B cell (primary cell): ENCODE measurements at places on chromosomes 1 and 21. TPM values are rescaled to one million over a fixed set of nuclear protein-coding genes. Genes with fewer than 3 reads are reported as not detected.

GRCh38 chr1:29695036-29695435, 458.7 kb downstream of the PTPRU start:
- H3K36me3 ChIP-seq, result no peaks in the 10 kb centered on the region
- no peak overlapping the region for H3K4me3 ChIP-seq
- no peak for DNase-seq
- H3K4me1 ChIP-seq, result peaks cover 8% of the 10 kb centered on the region

TSSK3 gene
- total RNA-seq, result 10.4 and 11.6 TPM in 2 replicates

C8A gene
- not detected in 2 replicates for total RNA-seq

GRCh38 chr1:245715291-245715701, 560.5 kb downstream of the KIF26B start:
- H3K27ac ChIP-seq, result no peak overlapping the region
- H3K4me3 ChIP-seq, result no peak overlapping the region
- H3K36me3 ChIP-seq, result no peaks in the 10 kb centered on the region

DNA sequence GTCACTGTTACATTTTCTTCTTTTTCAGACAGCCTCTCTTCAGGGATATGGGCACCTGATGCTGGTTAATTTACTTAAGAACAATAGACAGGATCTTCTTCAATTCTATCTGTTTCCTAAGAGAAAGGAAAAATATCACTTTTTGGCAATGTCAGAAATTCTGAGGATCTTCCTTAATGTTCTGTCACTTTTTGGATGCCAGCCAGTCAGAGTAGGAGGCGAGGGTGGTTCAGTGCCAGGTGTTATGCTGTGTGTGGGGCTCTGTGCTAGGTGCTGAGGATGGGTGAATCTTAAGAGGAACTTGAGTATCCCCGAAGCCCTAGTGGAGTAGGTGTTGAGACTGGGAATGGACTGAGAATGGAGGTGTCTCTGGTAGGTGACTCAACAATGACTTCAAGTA, 133.5 kb downstream of the UCK2 start:
- H3K27me3 ChIP-seq, result no peaks in the 10 kb centered on the region
- H3K36me3 ChIP-seq, result no peaks in the 10 kb centered on the region
- no peak for DNase-seq
- no peak overlapping the region for H3K27ac ChIP-seq
- no peak overlapping the region for H3K4me3 ChIP-seq
- no peaks in the 10 kb centered on the region for H3K4me1 ChIP-seq

GRCh38 chr1:115175596-115175995, 86.3 kb upstream of the TSPAN2 start:
- no peak overlapping the region for H3K4me3 ChIP-seq
- H3K36me3 ChIP-seq, result no peaks in the 10 kb centered on the region
- H3K27ac ChIP-seq, result no peak overlapping the region
- no peak for DNase-seq

DNA sequence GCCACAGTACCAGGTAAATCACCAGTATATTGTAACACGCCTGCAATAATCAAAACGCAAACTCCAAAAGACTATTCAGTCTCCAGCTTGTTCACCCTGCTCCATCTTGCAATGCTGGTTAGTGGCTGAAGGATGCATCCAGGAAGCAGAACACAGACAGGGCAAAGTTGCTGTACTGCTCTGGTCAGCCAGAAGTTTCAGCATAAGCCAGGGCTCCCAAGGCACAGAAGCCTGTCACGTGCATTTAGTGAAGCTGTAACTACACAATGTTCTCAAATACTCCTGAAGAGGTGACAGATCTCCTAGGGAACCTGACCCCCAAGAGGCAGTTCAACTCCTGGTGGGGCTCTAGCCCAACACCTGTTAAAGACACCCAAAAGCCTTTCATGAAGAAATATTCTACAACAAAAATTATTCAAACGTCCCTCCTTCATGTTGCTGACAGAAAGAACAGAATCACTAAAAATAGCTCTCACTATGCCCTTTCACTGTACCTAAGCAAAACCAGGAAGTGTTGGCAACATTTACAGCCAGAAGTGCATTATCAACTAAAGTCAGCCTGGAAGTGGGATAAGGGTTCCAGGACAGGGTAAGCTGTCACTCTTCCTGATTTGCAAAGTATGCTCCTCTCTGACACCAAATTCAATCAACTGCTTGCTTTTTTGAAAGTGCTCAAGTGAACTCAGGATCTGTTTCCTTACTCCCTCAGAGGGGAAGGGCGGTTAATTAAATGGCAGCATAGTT, 52.1 kb downstream of the SLC35D1 start:
- H3K4me3 ChIP-seq, result no peak overlapping the region
- H3K4me1 ChIP-seq, result no peaks in the 10 kb centered on the region

DNA sequence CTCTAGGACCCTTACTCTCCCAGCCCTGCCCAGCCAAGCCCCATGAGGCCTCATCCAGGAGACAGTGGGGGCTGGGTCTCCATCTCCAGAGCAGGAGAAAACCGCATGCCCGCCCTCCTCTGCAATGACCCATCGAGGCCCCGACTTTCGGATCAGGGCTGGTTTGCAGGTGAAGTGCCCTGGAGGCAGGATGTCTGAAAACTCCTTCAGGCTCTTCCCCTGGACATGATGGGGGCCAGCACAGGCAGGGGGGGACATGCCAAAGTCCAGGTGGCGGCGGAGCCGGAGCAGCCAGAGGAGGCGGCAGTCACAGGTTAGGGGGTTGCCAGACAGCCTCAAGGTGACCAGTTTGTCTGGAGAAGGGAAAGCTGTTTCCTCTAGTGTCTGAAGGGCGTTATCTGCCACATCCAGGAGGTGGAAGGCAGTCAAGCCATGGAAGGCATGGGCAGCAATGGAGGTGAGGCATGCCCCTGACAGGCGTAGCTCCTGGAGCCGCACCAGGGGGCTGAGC, 3.9 kb downstream of the LINGO4 start:
- no peak for DNase-seq
- H3K4me1 ChIP-seq, result peaks cover 6% of the 10 kb centered on the region
- H3K4me3 ChIP-seq, result no peak overlapping the region
- no peaks in the 10 kb centered on the region for H3K36me3 ChIP-seq
- peaks cover 22% of the 10 kb centered on the region for H3K27me3 ChIP-seq
- H3K27ac ChIP-seq, result no peak overlapping the region

DNA sequence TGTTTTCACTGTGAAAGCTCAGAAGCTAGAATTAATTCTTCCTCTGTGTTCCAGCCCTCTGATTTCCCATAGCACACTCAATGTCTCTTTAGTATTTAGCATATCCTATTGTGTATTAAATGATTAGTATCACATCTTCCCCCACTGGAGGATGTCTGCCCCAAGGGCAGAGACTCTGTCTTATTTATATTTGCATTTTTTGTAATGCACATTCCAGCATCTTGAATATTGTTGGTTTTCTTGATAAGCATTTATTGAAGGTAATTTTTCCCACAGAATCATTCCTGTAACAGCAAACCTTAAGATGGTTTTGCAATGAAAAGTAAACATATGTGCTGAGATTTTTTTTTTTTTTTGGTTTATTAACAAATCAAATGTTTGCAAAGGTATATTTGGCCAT, 34.1 kb downstream of the CENPF start:
- H3K27ac ChIP-seq, result no peak overlapping the region
- no peak overlapping the region for H3K4me3 ChIP-seq
- H3K27me3 ChIP-seq, result no peaks in the 10 kb centered on the region
- no peaks in the 10 kb centered on the region for H3K4me1 ChIP-seq

GRCh38 chr1:193680247-193680923, 494.0 kb upstream of the B3GALT2 start:
- no peaks in the 10 kb centered on the region for H3K27me3 ChIP-seq
- no peak for DNase-seq

SPTA1 gene
- total RNA-seq, result not detected in 2 replicates

- no peaks in the 10 kb centered on the region for H3K36me3 ChIP-seq
- no peak for DNase-seq
- H3K27me3 ChIP-seq, result no peaks in the 10 kb centered on the region
- H3K4me1 ChIP-seq, result peaks cover 13% of the 10 kb centered on the region
- no peak overlapping the region for H3K4me3 ChIP-seq
Measured at GRCh38 chr1:183038333-183038866, 15.2 kb downstream of the LAMC1 start.

GRCh38 chr1:226223786-226224244, 351 bp downstream of the MIXL1 start:
- no peak overlapping the region for H3K27ac ChIP-seq
- DNase-seq, result peak; percentile 71
- no peaks in the 10 kb centered on the region for H3K36me3 ChIP-seq

DNA sequence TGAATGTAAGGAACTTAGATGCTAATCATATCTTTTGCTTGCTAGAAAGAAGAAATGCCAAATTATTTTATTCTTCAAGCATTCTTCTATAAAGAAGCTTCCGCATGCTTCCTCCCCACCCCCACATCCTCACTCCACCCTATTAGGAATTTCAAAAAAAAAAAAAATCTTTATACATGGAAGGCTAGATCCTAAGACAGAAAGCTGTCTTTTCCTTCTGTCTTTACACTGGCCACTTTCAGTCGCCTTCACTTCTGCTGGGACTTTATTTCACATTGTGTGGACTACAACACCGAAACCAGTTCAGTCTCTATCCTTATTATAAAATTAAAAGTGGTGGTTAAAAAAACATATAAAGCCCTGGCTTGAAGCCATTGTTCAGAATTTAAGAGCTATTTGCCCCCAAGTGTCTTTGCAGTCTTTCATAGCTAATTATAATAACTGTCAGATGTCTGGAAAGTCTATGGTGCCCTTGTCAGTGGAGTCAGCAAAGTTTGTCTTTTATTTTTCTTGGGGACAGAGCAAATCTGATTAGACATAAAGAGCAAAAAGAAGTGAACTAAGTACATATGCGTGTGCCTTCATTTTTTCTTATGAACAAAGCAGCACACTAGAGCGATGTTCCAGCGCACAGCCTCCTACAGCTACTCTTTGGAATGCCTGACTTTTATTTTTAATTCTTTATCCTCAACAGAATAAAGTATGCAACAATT, 297.7 kb downstream of the PTPRC start:
- no peaks in the 10 kb centered on the region for H3K36me3 ChIP-seq
- peak overlapping the region; percentile 70 for H3K27ac ChIP-seq
- peaks cover 10% of the 10 kb centered on the region for H3K4me1 ChIP-seq
- H3K4me3 ChIP-seq, result peak overlapping the region; percentile 71

DNA sequence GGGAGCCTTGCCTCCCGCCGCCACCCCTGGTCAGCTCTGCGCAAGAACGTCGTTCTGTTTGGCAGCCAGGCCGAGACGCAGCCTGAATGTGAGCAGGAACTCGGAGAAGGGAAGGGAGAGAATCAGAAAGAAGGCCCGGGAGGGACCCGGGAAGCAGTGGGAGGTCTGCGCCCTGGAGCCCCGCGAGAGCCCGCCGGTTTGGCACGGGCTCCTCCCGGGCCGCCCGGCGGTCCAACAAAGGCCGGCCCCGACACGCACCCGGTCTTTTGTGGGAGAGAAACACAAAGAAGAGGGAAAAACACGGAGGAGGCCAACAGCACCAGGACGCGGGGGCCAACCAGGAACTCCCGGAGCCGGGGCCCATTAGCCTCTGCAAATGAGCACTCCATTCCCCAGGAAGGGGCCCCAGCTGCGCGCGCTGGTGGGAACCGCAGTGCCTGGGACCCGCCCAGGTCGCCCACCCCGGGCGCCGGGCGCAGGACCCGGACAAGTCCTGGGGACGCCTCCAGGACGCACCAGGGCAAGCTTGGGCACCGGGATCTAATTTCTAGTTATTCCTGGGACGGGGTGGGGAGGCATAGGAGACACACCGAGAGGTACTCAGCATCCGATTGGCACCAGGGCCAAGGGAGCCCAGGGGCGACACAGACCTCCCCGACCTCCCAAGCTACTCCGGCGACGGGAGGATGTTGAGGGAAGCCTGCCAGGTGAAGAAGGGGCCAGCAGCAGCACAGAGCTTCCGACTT, 2.7 kb upstream of the OLIG2 start:
- H3K27me3 ChIP-seq, result peaks cover 25% of the 10 kb centered on the region
- H3K27ac ChIP-seq, result no peak overlapping the region
- DNase-seq, result peak; percentile 11
- H3K4me1 ChIP-seq, result peaks cover 30% of the 10 kb centered on the region
- H3K4me3 ChIP-seq, result no peak overlapping the region

DNA sequence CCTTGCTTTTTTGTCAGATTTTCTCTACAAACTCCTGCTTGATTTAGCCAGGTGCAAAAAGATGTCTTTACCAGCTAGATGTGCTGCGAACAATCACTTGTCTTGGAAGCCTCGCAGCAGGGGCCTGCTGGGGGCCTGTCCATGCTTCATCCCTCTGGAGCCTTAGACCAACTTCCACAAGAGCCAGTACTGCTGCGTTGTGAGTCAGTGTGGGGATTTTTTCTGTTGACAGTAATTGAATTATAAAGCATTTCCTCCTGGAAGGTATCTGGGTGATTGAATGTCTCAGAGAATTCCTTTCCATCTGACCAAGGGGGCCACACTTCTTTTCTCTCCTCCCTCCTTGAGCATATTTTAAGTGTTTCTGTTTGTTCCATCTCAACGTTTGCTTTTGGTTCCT, 40.4 kb upstream of the LDLRAP1 start:
- H3K4me3 ChIP-seq, result no peak overlapping the region
- H3K27me3 ChIP-seq, result no peaks in the 10 kb centered on the region
- DNase-seq, result no peak
- H3K36me3 ChIP-seq, result peaks cover 11% of the 10 kb centered on the region

GCSAML gene
- total RNA-seq, result not detected in 2 replicates

DNA sequence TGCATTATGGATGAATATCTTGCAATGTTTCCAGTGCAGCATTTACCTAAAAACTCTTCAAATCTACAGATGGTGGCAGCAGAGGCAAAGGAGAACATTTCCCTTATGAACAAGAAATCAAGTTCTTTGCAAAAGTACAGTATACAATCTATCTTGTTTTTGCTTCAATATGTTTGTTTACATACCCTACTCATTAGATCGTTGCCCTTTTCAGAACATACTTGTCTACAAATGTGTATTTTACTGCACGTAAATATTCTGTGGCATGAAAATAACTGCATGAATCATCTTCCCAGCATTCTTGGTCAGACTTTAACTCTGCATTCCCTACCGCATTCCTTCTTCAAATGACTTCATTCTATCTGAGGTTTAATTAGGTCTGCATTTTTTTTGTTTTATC, 212.7 kb downstream of the ZP4 start:
- H3K4me3 ChIP-seq, result no peak overlapping the region
- H3K36me3 ChIP-seq, result no peaks in the 10 kb centered on the region
- DNase-seq, result no peak
